Activated CD4-positive, alpha-beta memory T cell treated with anti-CD3 and anti-CD28 coated beads for 36 hours (primary cell): ENCODE measurements at places on chromosomes 4 and X. TPM values are rescaled to one million over a fixed set of nuclear protein-coding genes. Genes with fewer than 3 reads are reported as not detected.

DNA sequence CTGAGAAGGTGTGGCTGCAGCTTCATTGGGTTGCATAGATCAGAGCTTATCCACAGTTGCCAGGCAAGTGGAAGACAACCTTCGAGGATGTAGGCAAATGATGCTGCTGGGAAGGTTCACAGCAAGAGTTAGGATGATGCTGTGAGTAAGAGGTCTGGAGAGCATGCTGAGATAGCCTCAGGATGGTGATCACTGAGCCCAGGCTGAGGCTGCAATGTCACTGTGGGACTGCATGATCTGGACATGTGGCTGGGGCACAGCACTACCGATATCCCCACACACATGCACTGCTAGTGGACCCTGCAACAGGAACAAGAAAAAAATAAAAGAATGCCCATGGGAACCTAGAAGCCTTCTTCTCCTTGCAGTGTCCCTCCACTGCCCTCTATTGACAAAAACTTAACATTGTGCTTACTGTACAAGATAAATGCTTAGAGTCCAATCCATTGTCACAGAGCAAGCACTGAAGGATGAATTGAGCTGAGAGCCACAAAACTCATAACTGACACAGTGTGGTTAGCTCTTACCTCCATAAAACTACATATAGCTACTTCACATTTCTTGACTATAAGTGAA, 105.6 kb downstream of the CNKSR2 start:
- no peak for DNase-seq

- no peak for DNase-seq
Measured at GRCh38 chr4:80710748-80711451, 319.6 kb upstream of the BMP3 start.

DNA sequence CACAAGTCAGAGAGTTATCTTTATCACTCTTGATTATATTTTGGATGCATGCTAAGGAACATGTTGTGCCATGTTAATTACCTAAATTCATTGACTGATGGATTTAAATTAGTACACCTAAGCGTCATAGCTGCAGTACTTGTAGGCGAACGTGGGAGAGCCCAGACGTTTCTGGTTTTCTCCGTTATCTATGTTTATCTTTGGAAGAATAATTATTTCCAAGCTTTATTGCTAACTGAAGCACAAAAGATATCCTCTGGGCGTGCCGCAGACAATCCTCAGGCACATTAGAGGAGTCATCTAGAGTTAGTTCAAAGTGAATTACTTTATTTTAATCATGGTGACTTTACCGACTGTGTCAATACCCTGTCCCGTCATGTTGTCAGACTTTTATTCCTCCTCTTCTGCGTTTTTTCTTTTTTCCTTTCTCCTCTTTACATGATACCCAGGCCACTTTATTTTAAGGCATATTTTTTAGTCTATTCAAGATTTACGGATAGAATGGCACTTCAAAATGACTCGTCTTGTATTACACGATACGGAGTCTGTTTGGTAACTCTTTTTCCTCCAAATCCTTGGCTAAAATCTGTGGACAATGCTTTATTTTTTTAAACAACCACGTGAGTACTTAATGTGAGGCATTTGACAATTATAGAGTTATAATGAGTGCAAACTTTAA, 632.0 kb upstream of the TENM3 start:
- no peak for DNase-seq

DNA sequence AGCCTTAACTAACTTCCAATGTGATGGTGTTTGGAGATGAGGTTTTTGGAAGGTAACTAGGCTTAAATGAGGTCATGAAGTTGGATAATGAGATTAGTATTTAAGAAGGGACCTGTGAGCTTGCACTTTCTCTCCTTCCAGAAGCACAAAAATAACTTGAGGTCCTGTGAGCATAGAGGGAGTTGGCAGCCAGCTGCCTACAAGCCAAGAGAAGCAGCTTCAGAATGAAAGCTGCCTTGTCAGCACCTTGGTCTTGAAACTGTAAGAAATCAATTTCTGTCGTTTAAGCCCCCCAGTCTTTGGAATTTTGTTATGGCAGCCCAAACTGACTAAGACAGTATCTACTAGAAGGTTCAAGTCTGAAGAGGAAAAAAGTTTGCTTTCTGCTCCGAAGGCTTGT, 280.2 kb upstream of the GALNTL6 start:
- no peak for DNase-seq

- DNase-seq: no peak
Measured at GRCh38 chrX:1623691-1624090, 8.8 kb downstream of the ASMT start.

- no peak for DNase-seq
Measured at GRCh38 chr4:17066236-17066635, 167.8 kb upstream of the LDB2 start.

GRCh38 chr4:114017120-114017917, 37.9 kb upstream of the ARSJ start:
- no peak for DNase-seq

DNA sequence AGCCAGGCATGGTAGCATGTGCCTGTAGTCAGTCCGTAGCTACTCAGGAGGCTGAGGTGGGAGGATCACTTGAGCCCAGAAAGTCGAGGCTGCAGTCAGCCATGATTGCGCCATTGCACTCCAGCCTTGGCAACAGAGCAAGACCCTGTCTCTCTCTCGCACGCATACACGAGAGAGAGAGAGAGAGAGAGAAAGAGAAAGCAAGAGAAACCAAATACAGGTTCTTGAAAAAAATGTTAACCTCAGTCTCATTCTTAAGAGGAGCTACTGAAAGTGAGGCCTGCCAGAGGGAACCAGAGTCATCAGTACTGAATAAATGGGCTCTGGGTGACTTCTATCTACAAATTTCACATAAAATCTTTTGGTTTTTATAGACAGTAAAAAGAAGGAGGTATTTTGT, 42.9 kb downstream of the KIAA0232 start:
- DNase-seq: no peak

- DNase-seq: no peak
Measured at GRCh38 chrX:39950018-39950688, 147.6 kb downstream of the BCOR start.

DNA sequence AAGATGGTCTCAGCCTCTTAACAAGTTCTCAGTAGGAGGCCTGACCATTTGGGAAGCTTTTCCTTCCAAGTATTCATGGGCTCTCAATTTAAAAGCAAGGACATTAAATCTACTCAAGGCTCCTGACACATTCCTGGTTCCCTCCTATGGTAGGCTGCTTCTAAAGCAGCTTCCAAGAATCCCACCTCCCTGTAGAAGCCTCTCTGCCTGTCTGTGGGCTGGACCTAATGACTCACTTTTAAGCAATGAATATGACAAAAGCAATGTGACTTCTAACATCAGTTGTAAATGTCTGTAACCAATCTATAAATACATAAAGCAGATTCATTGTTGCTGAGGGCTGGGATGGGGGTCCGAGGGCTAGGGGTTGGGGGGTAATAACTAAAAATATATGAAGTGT, 99.5 kb upstream of the FAM9B start:
- no peak for DNase-seq

- DNase-seq: no peak
Measured at GRCh38 chr4:893276-893994, 38.7 kb downstream of the GAK start.

DNA sequence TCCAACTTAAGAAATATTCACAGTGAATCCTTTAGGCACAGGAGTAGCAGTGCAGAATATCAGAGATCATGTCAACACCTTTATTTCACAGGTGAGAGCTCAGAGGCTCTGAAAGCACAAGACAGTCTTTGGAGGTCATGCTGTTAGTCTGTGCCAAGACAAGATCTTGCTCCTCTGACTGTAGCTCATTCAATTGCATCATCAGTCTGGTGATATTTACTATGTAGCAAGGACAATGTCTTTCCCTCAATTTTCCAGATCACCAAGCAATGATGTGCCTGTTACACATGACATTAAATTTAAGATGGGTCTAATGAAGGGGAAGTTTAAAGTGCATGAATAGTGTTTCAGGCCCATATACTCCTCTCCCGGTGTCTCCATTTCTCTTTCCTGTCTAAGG, 277.5 kb downstream of the IL15 start:
- DNase-seq: no peak

- DNase-seq: no peak
Measured at GRCh38 chr4:54498661-54499111, 159.1 kb upstream of the KIT start.

DNA sequence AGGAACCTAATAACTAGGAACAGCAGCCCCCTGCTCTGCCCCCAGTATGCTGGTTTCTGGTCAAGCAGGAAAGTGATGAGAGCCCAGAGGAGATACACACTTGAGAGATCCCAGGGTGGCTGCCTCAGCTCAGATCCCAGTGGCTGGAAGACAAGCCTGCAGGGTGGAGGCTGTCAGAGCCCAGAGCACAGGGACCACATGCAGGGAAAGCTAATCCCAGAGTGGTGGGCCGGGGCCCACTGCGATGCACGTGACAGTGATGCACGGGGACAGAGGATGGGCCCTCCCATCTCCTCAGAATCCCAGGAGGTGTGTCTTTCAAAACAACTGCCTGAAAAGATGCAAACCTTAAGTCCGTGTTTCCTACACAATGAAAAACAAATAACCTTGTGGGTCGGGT, 29.1 kb upstream of the CRMP1 start:
- DNase-seq: no peak

DNA sequence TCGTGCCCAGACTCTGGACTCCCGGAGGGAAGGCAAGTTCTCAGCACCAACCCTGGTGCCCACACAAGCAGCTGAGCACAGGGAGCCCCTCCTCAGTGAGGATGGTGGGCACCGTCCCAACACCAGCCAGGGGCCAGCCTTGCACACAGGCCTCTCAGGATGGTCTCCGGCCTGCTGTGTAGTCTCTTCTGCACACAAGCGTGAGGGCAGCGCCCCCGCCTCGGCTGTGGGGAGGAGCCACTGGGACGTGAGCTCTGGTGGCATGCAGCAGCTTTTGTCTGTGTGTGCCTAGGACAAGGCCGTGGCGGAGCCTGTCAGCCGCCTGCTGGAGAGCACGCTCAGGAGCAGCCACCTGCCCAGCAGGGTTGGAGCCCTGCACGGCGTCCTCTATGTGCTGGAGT, 16.1 kb upstream of the MSANTD1 start:
- DNase-seq: no peak

- DNase-seq: no peak
Measured at GRCh38 chr4:43348591-43348990, 456.1 kb downstream of the GRXCR1 start.

Gene PAGE2
- total RNA-seq: not detected

Gene TET2
- 30.2 TPM for total RNA-seq

Gene MTNR1A
- not detected for total RNA-seq

Gene SH3RF1
- 0.24 TPM for total RNA-seq

Gene PLA2G12A
- total RNA-seq: 21.6 TPM

Gene MFAP3L
- 1.2 TPM for total RNA-seq

Gene SSX2B
- not detected for total RNA-seq

Gene PCDH19
- not detected for total RNA-seq

Gene NSDHL
- total RNA-seq: 20.2 TPM

Gene PNMA6A
- total RNA-seq: 0.50 TPM
